GM13977 (cell line): ENCODE measurements at places on chromosomes 2 and 18.

DNA sequence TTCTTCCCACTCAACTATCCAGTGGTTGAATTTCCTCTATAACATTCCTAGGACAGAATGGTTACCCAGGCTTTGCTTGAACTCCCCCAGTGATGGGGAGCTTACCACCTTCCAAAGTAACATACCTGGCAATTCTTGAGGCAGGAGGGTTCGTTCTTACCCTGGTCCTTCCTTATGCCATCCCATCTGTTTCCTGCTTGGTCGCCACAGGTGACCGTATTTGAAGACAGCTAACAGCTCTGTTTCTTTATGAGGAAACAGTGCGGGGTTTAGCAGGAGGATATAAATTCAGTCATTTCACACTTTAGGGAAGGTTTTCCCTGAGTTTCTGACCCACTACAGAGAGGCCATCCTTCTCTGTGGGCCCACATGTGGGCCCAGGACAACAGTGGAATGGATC lies 42.6 kb downstream of the FOSL2 start:
- no peak for DNase-seq

GRCh38 chr2:85154048-85154753 lies 21.0 kb downstream of the TCF7L1 start:
- DNase-seq = no peak

GRCh38 chr2:129934044-129934822 lies 45.2 kb upstream of the RAB6C start:
- DNase-seq = no peak

DNA sequence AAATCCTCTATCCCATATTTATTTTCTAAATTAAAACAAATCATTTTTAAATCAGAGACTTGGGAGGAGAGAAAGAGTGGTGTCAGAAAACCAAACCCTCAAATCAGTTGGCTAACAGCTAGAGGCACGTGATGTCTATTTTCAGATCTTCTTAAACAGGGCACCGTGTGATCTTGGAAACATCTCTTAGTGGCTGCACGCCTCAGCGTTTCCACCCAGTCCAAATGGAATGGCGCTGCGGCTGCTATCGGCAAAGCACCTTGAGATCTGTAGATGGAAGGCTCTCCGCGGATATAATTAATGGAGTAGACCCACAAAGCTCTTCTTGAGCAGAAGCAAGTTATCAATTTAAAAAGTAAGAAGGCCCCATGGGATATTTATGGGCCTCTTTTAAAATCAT lies 50.0 kb downstream of the NRP2 start:
- DNase-seq = no peak

GRCh38 chr18:40821596-40822243 lies 1133.3 kb upstream of the PIK3C3 start:
- DNase-seq = no peak

DNA sequence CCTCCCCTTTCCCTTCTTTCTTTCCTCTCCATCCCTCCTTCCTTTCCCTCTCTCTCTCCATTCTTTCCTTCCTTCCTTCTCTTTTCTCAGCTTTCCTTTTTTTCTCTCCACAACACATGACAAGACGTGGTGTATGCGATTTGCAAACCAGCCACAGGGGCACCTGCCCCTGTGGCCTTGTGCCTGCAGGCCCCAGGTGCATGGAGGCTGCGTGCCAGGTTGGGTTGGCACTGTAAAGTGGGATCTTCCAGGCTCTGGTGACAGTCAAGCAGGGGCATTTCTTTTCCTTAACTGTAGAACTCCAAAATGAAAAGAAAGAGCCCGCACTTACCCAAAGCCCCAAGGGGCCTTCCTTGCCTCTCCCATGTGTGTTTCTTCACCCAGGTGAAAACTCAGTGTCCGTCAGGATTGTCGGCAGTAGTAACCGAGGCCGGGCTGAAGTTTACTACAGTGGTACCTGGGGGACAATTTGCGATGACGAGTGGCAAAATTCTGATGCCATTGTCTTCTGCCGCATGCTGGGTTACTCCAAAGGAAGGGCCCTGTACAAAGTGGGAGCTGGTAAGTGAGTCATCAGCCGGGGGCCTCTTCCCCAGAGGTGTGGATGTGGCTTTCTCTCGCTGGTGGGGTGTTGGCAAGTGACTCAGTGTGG lies 50.9 kb downstream of the MARCO start:
- no peak for DNase-seq
